ENCODE measurements at places on chromosomes 2 and 18.

GRCh38 chr18:68843473-68844089 is 45.7 kb downstream of the CCDC102B start:
- H3K27ac ChIP-seq, result no peak overlapping the region
- H3K27me3 ChIP-seq, result no peaks in the 10 kb centered on the region
- H3K4me3 ChIP-seq, result no peak overlapping the region

- no peak overlapping the region for H3K4me3 ChIP-seq
- no peaks in the 10 kb centered on the region for H3K4me1 ChIP-seq
- H3K27me3 ChIP-seq, result no peaks in the 10 kb centered on the region
- no peak for DNase-seq
- no peaks in the 10 kb centered on the region for H3K36me3 ChIP-seq
These were observed 207.9 kb downstream of the CMPK2 start for GRCh38 chr2:6657855-6658254.

GRCh38 chr2:127143841-127144782 is 37.2 kb upstream of the BIN1 start:
- H3K36me3 ChIP-seq, result no peaks in the 10 kb centered on the region
- no peaks in the 10 kb centered on the region for H3K27me3 ChIP-seq
- no peak overlapping the region for H3K4me3 ChIP-seq
- no peak overlapping the region for H3K27ac ChIP-seq

- peaks cover 45% of the 10 kb centered on the region for H3K27me3 ChIP-seq
- H3K4me1 ChIP-seq, result peaks cover 16% of the 10 kb centered on the region
- DNase-seq, result peak; percentile 57
- H3K36me3 ChIP-seq, result no peaks in the 10 kb centered on the region
These were observed 1.8 kb upstream of the ALK start for GRCh38 chr2:29923110-29923721.

DNA sequence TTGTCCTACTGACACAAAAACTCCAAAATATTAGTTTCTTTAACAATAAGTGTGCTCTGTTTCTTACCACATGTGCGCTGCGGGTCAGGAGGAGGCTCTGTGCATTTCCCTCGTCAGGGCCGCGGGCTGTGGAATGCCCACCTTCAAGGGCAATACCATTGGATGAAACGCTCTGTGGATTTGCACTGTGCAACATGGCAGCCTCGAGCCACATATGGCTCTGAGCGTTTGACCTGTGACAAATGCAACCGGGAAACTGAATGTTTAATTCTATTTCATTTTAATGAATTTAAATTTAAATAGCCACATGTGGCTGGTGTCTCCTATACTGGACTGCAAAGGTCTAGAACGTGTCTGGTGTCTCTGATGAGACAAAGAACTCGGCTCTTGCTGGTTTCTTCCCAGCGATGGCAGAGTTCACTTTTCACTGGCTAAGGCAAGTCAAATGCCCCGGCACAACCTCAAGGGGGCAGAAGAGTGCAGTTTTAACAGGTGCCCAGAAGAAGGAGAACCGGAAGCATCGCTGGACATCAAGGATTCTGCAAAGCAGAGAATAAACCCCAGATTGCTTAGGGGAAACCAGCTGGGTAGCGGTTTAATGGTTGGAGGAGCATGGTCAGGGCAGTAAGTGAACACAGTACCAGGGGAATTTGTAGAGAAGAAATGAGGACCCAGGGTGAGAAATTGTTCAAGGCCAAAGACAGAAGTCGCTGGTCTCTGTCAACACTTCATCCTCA is 37.0 kb upstream of the TMEM18 start:
- H3K4me3 ChIP-seq, result no peak overlapping the region
- H3K27ac ChIP-seq, result no peak overlapping the region
- H3K27me3 ChIP-seq, result peaks cover 29% of the 10 kb centered on the region
- H3K36me3 ChIP-seq, result no peaks in the 10 kb centered on the region

- no peak overlapping the region for H3K27ac ChIP-seq
- H3K27me3 ChIP-seq, result no peaks in the 10 kb centered on the region
- no peak overlapping the region for H3K4me3 ChIP-seq
- H3K4me1 ChIP-seq, result no peaks in the 10 kb centered on the region
These were observed 868.8 kb downstream of the EPHA4 start for GRCh38 chr2:220703279-220703678.

GRCh38 chr2:72036595-72036994 is 111.1 kb downstream of the CYP26B1 start:
- no peak overlapping the region for H3K4me3 ChIP-seq
- no peaks in the 10 kb centered on the region for H3K36me3 ChIP-seq
- no peak for DNase-seq

- H3K27ac ChIP-seq, result no peak overlapping the region
- no peaks in the 10 kb centered on the region for H3K36me3 ChIP-seq
- no peak for DNase-seq
- H3K27me3 ChIP-seq, result peaks cover 2% of the 10 kb centered on the region
- H3K4me1 ChIP-seq, result no peaks in the 10 kb centered on the region
- no peak overlapping the region for H3K4me3 ChIP-seq
These were observed 45.4 kb downstream of the ST8SIA5 start for GRCh38 chr18:46711444-46711863.

DNA sequence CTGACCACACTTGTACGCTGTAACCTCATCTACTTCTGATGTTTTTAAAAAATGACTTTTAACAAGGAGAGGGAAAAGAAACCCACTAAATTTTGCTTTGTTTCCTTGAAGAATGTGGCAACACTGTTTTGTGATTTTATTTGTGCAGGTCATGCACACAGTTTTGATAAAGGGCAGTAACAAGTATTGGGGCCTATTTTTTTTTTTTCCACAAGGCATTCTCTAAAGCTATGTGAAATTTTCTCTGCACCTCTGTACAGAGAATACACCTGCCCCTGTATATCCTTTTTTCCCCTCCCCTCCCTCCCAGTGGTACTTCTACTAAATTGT is 2.1 kb downstream of the RHOB start:
- H3K4me1 ChIP-seq, result peaks cover 16% of the 10 kb centered on the region
- H3K27me3 ChIP-seq, result peaks cover 22% of the 10 kb centered on the region
- no peak overlapping the region for H3K27ac ChIP-seq
- no peaks in the 10 kb centered on the region for H3K36me3 ChIP-seq

DNA sequence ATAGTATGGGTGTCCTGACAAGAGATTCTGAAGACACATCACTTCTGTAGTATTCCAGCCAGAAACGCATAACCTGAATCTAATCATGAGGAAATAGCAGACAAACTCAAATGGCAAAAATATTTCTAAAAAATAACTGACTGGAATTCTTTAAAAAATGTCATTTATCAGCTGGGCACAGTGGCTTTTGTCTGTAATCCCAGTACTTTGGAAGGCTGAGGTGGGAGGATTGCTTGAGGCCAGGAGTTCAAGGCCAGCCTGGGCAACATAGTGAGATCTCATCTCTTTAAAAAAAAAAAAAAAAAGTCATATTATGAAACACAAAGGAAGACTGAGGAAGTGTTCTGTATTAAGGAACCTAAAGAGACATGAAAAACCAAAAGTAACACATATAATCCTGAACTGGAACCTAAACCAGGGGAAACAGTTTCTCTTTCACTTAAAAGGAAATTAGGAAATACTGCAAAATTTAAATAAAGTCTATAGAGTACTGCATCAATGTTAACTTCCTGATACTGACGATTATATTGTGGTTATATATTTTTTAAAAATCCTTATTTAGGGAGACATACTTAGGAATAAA is 29.9 kb downstream of the SESTD1 start:
- H3K4me1 ChIP-seq, result no peaks in the 10 kb centered on the region
- H3K4me3 ChIP-seq, result no peak overlapping the region
- no peaks in the 10 kb centered on the region for H3K27me3 ChIP-seq
- no peak overlapping the region for H3K27ac ChIP-seq

DNA sequence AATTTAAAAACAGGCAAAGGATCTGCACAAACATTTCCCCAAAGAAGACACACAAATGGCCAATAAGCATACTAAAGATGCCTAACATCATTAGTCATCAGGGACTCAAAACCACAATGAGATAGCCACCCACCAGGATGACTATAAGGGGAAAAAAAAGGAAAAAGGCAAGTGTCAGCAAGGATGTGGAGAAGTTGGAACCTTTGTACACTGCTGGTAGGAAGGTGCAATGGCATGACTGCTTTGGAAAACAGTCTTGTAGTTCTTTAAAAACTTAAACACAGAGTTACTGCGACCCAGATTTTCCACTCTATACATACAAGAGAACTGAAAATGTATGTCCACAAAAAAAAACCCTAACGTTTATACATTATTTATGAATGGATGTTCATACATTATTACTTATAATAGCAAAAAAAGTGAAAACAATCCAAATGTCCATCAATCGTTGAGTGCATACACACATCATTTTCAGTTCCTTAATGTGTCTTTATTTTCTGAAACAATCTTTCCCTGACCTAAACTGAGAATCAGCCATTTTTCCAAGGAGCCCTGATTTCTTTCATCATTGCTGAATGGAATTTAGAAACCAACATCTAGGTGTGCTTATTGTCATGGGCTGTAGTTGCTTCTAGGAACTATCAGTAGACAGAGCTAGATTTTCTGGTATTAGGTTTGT is 64.7 kb upstream of the TLK1 start:
- H3K27me3 ChIP-seq, result no peaks in the 10 kb centered on the region
- H3K4me3 ChIP-seq, result no peak overlapping the region

DNA sequence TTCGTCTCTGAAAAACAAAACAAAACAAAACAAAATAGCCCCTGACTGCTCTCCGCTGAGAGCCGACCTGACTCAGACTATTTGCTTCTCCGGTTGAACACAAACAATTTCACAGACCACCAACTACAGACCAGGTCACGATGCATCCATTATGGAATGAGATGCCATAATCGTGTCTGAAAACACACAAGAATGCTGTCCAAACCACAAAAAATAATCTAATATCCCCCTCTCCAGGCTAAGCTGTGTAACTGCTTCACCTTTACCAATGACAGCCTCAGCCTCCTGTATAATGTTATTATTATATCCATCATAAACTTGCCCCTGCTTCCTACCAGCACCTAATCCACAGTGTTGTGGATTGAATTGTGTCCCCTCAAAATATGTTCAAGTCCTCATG is 114.7 kb downstream of the DNAH6 start:
- no peak for DNase-seq
- H3K27me3 ChIP-seq, result no peaks in the 10 kb centered on the region
- H3K4me3 ChIP-seq, result no peak overlapping the region
- H3K36me3 ChIP-seq, result no peaks in the 10 kb centered on the region
- H3K4me1 ChIP-seq, result peaks cover 10% of the 10 kb centered on the region

DNA sequence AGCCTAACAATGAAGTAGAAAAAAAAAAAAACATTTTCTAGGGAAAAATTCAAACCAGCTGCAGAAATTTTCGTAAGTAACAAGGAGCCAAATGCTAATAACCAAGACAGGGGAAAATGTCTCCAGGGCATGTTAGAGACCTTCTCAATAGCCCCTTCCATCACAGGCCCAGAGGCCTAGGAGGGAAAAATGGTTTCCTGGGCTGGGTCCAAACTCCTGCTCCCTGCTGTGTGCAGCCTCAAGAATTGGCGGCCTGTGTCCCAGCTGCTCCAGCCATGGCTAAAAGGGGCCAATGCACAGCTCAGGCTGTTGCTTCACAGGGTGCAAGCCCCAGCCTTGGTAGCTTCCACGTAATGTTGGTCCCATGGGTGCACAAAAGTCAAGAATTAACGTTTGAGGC is 266.2 kb downstream of the ZEB2 start:
- H3K27ac ChIP-seq, result no peak overlapping the region
- no peaks in the 10 kb centered on the region for H3K27me3 ChIP-seq
- DNase-seq, result no peak
- H3K4me3 ChIP-seq, result no peak overlapping the region
- H3K36me3 ChIP-seq, result no peaks in the 10 kb centered on the region

DNA sequence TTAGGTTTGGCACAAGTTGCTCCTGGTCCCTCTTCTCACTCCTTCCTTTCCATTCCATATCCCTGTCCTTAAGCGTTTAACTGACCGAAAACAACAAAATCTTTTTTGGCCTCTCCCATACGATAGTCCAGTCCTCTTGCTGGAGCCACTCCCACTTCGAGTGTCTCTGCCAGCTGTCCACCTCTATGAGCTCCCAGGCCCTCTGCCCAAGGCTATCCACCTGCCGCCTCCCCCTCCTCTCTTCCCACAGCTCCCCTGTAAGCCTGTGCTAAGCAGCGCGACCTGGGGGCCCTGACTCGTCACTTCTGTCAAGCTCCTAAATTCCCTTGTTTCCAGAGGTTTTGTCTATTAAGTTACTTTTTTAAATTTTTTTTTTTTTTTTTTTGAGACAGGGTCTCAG is 47.0 kb upstream of the FOSL2 start:
- DNase-seq, result no peak
- no peak overlapping the region for H3K4me3 ChIP-seq
- H3K36me3 ChIP-seq, result no peaks in the 10 kb centered on the region
- H3K4me1 ChIP-seq, result peaks cover 35% of the 10 kb centered on the region
- no peaks in the 10 kb centered on the region for H3K27me3 ChIP-seq

DNA sequence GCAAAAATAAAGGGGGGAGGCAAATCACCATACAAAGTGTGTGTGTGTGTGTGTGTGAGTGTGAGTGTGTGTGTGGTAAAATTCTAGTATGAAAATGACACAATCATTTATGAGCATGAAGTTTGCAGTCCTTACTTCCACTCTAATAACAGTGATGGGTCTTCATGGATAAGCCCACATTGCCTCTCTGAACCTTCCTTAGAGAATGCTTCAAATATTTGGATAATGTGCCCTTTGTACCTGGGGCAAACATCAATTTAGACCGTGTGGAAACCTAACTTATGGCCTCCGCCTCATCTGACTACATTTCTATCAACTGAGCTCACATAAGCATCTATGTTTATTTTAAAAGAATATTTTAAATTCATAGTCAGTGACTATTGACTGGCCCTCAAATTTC is 3.7 kb downstream of the SCN9A start:
- H3K4me3 ChIP-seq, result no peak overlapping the region
- H3K27me3 ChIP-seq, result peaks cover 11% of the 10 kb centered on the region

GRCh38 chr18:9526458-9526857 is 51.1 kb downstream of the RALBP1 start:
- H3K27ac ChIP-seq, result no peak overlapping the region
- no peaks in the 10 kb centered on the region for H3K27me3 ChIP-seq
- H3K36me3 ChIP-seq, result peaks cover 53% of the 10 kb centered on the region
- no peak overlapping the region for H3K4me3 ChIP-seq
- no peaks in the 10 kb centered on the region for H3K4me1 ChIP-seq

GRCh38 chr2:129055242-129055641 is 736.6 kb upstream of the HS6ST1 start:
- no peak for DNase-seq
- H3K27ac ChIP-seq, result no peak overlapping the region
- H3K27me3 ChIP-seq, result no peaks in the 10 kb centered on the region
- no peak overlapping the region for H3K4me3 ChIP-seq
- H3K36me3 ChIP-seq, result no peaks in the 10 kb centered on the region

- peaks cover 40% of the 10 kb centered on the region for H3K4me1 ChIP-seq
- DNase-seq, result no peak
- no peaks in the 10 kb centered on the region for H3K36me3 ChIP-seq
- no peak within 1 kb of the TSS for H3K27ac ChIP-seq
These were observed at the start of gene ADCYAP1 for GRCh38 chr18:904218-905090. Gene ADCYAP1, plus strand, starts transcription at chr18:904871. Its CDS starts 516 bp downstream, at chr18:905387.

GRCh38 chr2:217756375-217757107 is 246.3 kb downstream of the TNS1 start:
- peak; percentile 66 for DNase-seq
- peaks cover 19% of the 10 kb centered on the region for H3K4me1 ChIP-seq
- H3K27me3 ChIP-seq, result no peaks in the 10 kb centered on the region
- peak overlapping the region; percentile 17 for H3K4me3 ChIP-seq

GRCh38 chr2:212024040-212024439 is 514.6 kb downstream of the ERBB4 start:
- no peak overlapping the region for H3K4me3 ChIP-seq
- H3K27ac ChIP-seq, result no peak overlapping the region
- H3K27me3 ChIP-seq, result no peaks in the 10 kb centered on the region
- H3K36me3 ChIP-seq, result no peaks in the 10 kb centered on the region
- H3K4me1 ChIP-seq, result no peaks in the 10 kb centered on the region
- DNase-seq, result no peak
